IMR-90 (cell line): ENCODE measurements at places on chromosomes 7 and 10.

DNA sequence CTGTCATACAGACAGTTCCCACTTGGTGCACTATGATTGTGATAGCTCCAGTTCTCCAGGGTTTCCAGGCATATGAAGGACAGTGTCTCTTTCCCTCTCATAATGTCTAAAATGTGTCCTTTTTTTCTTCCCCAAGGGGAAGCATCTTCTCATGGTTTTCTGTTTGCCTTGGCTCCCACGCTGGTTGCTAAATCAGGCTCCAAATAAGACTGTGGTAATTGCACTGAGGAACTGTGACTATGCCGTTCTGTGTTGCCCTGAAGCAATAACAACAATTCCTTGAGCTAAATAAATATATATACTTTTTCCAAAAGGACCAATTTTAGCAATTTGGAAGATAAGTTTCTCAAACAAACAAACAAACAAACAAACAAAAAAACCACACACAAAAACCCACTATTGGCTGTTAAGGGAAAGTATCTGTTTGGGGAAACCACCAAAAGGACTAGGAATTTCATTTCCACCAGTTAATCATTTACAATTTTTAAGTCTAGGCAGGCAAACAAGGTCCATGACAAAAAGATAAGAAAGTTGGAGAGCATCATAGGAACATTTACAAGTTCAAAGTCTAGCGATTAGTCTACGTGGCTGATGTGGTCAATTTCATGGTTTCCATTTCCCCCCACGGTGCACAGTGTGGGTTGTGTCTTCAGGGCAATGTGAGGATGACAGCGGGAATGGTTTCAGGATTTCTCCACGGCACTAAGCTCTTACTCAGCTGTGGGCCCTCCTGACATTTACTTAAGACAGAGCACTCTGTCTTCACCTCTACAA, 62.4 kb downstream of the THNSL1 start:
- DNase-seq: no peak

DNA sequence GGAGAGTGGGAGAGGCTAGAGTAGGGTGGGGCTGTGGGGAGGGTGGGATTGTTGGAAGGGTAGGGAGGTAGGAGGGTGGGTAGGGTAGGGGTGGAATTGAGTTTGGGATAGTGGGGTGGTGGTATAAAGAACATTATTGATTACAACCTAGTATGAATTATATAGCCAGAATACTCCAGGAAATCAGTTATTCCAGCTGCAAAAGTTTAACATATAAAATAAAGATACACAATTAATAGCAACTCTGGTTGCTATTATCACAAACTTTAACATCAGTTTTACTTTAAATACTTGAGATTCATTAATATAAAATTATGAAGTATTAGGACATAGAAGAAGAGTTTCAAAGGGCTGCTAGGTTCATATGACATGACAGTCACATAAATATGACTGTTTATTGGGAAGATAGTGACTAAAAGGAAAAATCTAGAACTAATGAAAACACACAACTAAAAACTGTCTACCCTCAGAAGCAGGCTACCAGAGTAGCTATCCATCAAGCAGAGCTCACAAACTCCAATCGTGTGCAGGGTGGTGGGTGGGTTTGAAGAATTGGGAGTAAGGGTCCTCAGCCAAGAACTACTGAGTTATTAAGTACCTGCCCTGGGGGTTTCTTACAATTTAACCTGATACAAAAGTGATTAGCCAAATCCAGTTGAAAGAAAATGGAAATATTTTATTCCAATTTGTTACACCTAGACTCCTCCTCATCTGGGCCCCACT, 14.0 kb upstream of the SGCE start:
- DNase-seq: no peak

DNA sequence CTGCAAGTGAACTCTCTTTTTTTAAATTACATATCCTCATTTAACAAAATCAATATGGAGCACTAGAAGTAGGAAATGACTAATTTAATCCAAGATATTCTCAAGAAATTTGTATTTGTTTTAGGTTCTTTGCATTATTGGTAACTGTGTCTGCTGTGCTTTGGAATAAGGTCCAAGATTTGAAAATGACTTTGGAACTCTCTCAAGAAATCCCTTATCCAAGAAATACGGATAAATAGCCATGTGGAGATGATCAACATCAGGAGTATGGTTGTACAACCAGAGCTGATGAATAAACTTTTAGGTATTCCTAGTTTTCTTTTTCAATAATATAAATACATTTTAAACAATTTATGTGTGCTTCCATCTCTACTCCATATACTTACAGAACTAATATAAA, 279.9 kb upstream of the SEMA3C start:
- no peak for DNase-seq

GRCh38 chr7:101442426-101443070, 79.9 kb downstream of the COL26A1 start:
- DNase-seq: no peak

DNA sequence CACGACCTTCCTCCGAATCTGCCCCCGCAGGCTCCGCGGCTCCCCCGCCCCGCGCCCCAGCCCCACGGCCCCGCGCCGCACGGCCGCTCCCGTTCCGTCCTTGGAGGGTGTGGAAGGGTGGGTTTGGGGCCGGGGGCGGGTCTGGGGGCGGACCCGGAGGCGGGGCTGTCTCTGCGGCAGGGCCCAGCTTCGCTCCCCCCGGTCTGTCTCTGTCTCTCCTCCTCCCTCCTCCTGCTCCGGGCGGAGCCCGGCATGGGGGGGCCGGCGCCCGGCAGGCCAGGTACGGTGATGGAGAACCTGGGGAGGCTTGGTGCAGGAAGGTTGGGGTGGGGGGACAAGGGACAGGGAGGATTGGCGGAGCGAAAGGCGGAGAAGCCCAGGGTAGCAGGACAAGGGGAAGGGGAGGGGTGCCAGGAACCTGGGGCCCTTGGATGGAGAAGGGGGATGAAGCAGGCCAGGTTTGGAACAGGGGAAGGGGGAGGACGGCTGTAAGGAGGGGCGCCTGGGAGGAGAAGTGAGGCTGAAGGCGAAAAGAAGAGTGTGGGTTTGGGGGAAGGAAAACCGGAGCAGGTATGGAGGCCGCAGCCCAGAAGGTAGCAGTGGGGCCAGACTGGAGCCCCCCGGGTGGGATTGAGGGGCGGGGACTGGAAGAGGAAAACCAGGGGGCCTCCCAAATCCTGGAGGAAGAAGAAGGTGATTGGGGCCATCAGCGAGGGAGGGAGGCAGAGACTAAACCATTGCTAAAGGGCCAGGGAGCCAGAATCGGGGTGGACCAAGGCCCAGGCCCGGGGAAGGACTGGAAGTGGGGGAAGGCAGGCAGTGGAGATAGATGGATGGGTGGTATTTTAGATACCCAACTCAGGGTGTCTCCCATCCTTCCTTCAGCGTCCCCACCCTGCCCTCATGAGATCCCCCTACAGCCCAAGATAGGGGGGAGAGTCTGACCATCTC, at the start of gene NYAP1:
TSS of gene NYAP1 (plus strand) at position 206 of the 951 bp plus-strand sequence. CDS start 1,385 bp downstream, outside the sequence.
- peak; percentile 27 for DNase-seq

DNA sequence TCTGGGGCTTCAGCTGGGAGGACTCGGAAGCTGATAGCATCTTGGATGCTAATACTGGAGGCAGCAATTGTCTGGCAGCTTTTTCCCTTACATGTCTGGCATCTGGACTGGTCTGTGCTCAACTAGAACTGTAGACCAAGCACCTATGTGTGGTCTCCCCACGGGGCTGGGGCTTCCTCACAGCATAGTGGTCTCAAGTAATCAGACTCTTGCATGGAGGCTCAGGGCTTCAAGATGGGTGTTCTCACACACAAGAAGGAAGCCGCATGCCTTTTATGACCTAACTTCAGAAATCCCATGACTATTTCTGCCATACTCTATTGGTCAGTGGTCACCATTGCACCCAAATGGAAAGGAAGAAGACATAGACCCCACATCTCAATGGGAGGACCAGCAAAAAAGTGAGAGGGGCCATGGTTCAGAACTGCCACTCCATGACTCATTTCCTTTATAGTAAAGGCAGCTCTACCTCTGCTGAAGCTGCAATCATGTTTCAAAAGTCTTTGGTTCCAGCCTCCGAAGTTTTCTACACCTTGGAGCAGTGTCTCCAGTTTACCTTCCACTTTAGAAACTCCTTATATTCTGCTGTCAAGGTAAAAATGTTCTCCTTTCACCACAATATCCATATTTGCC, 14.7 kb downstream of the AOC1 start:
- DNase-seq: no peak

DNA sequence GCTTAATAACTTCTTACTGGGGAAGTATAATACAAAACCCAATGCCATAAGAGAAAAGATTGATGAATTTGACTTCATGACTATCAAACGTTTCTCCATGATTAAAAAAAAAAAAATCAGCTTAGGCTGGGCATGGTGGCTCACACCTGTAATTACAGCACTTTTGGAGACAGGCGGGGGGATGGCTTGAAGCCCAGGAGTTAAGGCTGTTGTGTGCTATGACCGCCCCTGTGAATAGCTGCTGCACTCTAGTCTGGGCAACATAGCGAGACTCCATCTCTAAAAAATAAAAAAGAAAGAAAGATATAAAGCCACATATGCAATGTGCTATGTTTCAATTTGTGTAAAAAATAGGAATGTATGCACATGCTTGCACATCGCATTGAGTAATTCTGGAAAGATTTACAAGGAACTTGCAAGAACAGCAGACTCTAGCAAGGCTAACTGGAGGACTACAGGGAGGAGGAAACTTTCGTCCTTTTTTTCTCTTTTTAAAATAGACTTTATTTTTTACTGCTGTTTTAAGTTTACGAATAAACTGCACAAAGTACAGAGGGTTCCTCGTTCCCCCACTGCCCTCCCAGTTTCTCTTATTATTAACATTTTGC, 10.3 kb upstream of the RARRES2 start:
- DNase-seq: peak; percentile 25

- DNase-seq: no peak
Measured at GRCh38 chr7:17957871-17958270, 17.6 kb upstream of the SNX13 start.

- DNase-seq: peak; percentile 84
Measured at GRCh38 chr10:103861505-103861904, 6.1 kb upstream of the SH3PXD2A start.

DNA sequence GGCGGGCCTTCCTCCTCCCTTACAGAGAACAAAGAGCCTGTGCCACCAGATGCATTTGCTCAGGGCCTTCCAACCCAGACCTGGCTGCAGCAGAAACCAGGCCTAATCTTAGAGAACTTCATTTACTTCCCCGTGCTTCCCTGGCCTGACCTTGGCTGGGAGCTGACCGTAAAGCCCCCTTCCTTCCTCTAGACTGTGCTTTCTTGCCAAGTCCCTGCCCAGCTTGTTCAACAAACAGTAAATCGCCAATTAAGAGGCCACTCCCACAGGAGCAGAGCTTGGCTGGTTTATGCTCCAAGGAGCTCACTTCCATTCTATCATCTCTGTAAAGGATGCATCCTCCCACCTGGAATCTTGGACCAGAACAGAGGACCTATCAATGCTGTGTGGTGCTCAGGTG, 110.9 kb downstream of the COL13A1 start:
- no peak for DNase-seq

DNA sequence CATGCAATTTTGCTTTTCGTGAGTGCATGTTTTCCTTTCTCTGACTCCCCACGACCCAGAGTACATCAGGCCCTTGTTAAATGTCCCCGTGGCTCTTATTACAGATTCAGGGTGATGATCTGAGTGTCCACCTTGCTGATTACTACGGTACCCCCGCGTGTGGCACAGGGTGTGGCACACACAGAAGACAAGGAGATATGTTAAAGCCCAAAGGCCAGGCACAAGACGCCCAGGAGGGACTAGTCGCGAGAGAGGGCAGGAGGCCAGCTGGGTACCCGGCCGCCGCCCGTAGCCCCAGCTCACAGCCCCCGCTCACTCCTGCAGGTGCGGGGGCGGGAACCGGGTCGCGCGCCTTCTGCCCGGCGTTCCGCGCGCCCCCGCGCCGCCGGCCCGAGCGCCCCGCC, 281 bp upstream of the EXOC6 start:
- no peak for DNase-seq

DNA sequence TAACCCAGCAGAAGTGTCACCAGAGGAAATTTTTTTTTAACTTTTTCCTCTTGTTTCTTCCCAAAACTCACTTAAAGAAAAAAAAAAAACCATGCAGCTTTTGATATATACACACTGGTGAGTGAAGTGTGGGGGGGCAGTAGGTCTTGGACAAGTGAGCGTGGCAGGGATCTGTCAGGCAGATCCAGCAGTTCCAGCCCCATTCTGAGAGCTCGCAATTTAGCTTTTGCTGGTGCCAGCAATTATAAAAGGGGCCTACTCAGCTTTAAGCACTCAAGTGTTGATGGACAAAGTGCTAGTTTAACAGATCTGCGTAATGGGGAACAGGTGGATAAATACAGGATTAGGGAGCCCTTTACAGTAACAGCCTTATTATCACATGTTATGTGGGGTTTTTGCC, 619.2 kb upstream of the GALNT17 start:
- no peak for DNase-seq

DNA sequence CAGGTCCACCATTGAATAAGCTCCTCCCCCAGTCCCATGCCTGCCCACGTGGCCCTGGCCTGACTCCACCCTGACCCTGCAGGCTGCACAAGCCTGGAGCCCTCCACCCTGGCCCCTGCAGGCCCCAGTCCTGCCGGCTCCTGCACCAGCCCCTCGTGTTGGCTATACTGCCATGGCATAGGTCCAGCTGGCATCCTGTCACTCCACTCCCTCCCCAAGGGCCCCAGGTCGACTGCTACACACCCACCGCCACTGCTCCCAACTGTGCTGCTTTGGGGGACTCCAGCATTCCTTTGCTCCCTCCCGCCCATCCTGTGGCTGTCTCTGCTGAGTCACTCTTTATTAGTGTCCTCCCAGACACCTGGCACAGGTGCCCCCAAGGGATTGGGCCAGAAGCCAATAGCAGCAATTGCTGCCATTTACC, 32.4 kb upstream of the HSPA12A start:
- DNase-seq: no peak

GRCh38 chr7:104267701-104268368, 60.0 kb upstream of the ORC5 start:
- DNase-seq: peak; percentile 28

DNA sequence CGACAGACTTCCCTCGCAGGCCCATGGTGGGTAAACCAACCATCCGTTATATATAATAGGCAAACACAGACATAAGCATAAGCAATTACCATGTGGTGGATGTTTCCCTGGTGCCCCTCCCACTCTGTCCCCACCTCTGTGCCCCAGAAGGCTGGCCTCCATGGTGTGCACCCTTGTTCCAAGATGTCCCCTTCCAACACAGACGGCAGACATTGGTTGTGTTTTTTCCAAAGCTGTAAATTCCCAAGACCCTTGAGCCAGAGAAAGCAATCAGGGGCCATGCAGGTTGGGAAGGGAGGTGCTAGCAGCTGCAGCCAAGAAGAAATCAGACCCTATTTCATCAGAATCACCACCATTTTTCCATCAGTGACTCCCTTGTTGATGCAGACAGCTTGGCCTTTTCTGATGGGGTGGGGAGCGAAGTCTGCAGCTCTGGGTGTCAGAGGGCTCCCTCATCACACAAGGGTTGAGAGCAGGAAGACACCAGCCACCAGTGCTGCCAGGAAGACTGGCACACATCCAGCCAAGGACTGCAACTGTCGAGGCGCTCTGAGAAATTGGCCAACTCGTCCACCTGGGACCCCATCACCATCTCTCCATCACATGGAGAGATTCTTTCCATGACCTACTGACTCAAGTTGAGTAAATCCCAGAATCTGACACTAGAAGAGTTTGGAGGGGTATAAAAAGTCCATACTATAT, 86.8 kb upstream of the CHST15 start:
- DNase-seq: no peak

- no peak for DNase-seq
Measured at GRCh38 chr10:72612203-72612826, 13.6 kb downstream of the MICU1 start.

- no peak for DNase-seq
Measured at GRCh38 chr10:26157734-26158133, 58.8 kb upstream of the GAD2 start.

GRCh38 chr7:27519793-27520469, 142.8 kb downstream of the HIBADH start:
- no peak for DNase-seq
